ENCODE measurements at places on chromosomes 16 and 17.

DNA sequence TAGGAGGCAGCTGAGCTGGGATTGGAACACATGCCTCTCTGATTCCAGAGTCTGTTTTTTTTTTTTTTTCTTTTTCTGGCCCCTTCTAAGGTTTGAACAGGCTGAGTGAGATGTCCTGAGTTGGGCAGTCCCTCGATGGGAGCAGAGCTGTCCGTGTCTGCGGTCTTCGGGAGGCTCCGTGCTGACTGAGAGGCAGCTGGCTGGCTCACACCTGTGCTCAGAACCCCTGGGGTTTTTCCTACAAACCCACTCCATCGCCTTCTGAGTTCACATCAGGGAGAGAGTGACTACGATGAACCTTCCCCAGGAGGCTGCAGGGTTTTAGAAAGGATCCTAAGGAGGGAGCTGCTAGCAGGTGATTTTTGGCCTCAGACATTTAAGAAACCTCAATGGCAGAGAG, 92.5 kb downstream of the IRF8 start:
- DNase-seq = no peak

DNA sequence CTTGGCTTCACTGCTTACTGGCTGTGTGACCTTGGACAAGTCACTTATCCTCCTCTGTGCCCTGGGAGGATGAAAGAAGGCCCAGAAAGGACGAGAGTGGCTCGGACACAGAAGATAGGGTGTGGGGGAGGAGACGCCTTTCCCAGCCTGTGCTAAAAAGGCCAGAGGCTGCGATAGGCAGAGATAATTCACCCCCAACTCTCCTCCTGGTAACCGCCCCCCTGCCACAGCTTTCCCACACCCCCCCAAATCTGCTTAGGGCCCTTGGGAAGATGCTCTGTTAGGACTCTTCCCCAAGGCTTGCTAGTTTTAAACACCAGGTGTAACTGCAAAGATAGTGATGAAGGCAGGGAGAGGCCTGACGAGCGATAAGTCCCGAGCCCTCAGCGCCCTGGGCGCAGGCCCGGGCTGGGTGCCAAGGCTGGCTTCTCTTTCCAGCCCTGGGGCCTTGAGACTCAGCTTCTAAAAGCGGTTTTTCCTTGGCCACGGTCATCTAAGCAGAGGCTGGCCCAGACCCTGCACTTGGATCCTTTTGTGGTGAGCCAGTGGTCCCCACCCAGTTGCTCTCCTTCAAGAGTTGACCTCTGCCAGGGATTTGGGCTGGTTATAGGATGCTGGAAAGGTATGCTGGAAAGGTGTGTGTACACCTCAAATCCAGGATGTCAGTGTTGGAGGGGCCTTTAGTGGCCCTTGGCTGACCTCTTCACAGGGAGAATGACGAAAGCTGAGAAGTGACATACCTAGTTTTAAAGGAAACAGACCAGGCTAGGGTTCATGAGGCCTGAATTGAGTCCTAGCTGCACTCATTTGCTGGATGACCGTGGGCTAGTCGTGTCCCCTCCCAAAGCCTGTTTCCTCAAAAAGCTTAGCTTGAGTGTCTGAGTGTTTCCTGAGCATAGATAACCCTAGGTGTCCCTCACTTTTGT, 3.4 kb upstream of the PPP1R9B start:
- DNase-seq = no peak

- no peak for DNase-seq
These were observed 18.8 kb downstream of the USP22 start for GRCh38 chr17:21024024-21024423.

GRCh38 chr17:2197271-2197670, 106.3 kb downstream of the SMG6 start:
- no peak for DNase-seq

DNA sequence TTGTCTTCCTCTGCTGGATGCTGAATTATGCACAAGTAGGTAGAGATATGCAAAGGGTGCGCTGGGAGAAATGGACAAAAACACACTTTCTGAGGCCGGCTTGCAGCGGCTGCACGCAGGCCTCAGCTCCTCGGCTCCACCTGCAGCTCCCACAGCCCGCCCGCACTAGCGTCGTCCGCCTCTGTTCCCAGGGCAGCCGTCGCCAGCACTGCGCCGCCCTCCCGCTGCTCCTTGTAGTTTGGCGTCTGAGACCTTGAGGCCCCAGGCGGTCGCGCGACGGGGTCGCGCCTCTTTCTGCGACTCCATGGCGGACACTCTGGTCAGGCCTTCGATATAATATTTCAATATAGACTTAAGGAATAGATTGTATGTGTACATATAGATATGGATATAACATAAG, 24.8 kb downstream of the SLFN12 start:
- DNase-seq = no peak

Data from stimulated activated CD8-positive, alpha-beta memory T cell treated with anti-CD3 and anti-CD28 coated beads, Interleukin-15, amount 100 ng/mL, for 1 hour (primary cell).